ENCODE measurements at places on chromosomes 4 and X.
A peak's percentile ranks its signal among the peaks of the same experiment; 100 is the strongest.

DNA sequence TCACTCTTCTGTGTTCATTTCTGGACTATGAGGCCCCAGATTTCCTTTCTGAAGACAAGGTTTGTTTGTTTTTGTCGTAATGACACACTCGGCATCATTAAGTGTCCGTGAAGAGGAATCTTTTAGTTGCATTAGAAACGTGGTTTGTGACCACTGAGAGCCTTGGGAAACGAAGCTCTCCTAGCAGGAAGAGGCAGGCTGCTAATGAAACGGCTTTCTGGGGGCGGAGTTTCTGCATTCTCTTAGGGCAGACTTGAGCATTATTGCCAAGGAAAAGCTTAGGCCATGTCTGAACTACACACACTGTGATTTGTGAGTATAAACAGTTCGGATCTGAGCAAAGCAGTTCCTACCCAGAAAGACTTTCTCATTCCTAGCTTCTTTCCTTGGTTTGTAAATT, 64.0 kb downstream of the SOX3 start:
- DNase-seq, result peak; percentile 34

GRCh38 chrX:41119803-41120202, 34.6 kb downstream of the USP9X start:
- no peak for DNase-seq

GRCh38 chr4:147616849-147617172, 386 bp upstream of the TMEM184C start:
- no peak for DNase-seq

DNA sequence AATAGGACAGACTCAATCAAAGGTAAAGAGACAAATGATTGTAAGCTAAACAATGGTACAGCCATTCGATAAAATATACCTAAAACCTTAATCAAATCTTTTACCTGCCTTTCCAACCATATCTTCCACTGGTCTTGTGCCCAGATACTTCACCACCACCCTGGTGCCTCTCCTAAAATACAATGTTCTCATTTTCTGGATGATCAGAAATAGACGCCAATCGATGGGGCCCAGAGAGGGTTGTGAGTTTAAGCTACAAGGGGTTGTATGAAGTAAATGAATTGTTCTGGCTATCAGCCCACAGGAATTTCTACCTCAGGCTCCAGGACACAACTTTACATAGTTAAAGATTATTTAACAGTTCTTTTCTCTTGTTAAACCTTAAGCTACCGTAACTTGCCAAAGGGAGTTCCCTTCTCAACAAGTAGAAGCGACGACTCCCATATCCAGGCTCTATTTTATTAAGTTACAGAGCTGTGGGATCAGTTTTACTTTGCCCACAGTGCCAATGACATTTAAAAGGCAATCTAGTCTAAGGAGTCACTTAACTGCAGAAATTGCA, 99.1 kb downstream of the CHRNA9 start:
- no peak for DNase-seq

- DNase-seq, result no peak
These were observed 30.6 kb upstream of the PLAC1 start for GRCh38 chrX:134688839-134689238.

DNA sequence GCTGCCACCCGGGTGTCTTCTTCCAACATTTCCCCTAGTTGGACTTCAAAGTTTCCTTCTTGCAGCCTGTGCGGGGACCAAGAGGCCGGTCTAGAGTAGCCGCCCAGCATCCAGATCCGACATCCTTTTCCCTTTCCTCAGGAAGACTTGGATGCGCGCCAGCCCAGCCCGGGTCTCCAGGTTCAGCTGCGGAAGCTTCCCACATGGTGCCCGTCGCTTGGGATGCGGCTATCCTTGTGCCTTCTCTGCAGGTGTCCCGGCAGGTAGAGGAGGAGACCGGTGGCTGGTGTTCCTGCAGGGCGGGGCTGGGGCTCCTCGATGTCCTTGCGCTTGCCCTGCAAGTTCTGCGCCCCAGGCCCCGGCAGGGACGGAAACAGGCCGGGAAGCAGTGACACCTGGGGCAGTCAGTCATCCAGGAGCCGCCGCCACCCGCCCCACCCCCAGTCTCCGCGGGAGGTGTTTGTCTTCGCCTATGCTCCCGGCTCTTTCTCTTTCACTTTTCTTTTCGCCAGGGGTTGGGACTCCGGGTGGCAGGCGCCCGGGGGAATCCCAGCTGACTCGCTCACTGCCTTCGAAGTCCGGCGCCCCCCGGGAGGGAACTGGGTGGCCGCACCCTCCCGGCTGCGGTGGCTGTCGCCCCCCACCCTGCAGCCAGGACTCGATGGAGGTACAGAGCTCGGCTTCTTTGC, at the start of gene IL15:
TSS of gene IL15 (plus strand) at position 502 of the 689 bp plus-strand sequence. CDS start 82,882 bp downstream, outside the sequence.
- peak; percentile 52 for DNase-seq

DNA sequence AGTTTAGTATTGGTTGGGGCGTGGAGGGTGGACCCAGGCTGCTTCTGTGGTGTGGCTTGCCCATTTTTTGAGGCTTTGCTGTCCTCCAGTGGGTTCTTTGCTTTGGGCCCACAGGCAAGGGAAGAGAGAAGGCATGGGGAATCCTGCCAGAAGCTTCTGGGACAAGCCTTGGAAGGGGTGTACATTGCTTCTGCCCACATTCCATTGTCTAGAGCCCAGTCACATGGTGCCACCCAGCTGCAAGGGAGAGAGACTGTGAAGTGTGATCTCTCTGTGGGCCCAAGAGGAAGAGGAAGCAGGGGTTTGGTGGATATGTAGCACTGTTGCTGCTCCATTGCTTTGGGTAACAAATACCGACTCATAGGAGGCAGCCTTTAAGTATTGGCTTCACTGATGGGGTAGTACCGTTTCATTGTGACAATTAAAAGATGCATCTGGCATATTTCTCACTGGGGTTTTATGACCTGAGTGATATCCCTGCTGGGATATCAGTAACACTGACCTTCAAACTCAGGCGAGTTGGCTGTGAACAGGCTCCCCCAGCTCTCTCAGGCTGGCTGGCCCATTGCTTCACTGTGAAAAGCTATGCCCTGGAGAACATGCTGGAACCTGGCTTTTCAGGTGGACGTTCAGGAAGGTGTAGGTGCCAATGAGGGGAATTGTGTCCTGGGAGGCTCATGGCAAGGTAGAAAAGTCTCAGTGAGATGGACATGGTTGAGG, 85.9 kb downstream of the CLDN34 start:
- no peak for DNase-seq

GRCh38 chr4:111773858-111774257, 371.4 kb upstream of the FAM241A start:
- no peak for DNase-seq

DNA sequence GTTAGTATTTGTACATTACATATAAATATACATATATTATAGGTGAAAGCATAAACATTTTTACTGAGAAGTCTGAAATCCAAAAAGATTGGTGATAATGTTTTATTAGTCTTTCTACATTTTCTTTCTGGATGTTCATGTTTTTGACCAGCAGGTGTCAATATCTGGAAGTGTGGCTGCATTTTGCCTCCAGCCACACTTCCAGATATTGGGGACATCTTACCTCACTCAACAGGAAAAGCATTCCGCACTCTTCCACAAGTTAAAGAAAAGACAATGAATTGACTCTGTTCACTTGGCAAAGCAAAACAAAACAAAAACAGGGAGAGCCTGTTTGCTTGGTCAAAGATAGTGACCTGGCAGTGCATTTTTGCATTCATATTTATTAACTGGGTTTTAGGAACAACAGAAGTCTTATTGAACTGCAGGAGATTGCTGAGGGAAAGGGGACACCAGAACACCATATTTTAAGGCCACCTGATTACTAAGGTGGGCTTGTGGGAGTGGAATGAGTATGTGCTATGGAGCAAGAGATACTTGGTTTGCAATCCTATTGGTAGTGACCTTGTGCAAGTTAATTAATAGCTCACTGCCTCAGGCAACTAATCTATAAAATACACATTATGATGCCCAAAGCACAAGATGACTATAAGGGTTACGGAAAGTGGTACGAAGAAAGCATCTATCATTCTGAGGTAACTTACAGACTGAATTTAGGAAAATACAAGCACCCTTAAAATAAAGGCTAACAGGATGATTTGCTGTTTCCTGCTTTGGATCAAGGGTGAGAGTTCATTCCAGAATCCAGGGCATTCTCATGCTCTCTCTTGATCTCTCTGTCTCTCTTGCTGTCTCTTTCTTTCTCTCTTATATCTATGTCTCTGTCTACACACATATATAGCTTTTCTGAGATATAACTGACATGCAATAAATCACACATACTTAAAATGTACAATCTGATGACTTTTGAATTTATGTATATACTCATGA, 389.9 kb upstream of the EMCN start:
- no peak for DNase-seq

DNA sequence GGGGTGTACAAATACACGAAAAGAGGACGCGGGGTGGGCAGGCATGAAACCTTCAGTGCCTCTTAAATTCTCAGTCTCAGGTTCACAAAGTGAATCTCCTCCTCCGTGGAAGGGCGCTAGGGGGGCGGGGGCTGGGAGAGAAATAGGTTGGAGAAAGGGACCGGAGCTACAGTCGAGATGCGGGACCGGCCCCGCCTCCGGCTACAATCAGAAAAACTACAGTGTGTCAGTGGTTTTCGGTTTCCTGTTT, 3.4 kb downstream of the MAML3 start:
- DNase-seq, result no peak

- DNase-seq, result peak; percentile 48
These were observed 622.1 kb downstream of the SPRY1 start for GRCh38 chr4:124018383-124019317.

DNA sequence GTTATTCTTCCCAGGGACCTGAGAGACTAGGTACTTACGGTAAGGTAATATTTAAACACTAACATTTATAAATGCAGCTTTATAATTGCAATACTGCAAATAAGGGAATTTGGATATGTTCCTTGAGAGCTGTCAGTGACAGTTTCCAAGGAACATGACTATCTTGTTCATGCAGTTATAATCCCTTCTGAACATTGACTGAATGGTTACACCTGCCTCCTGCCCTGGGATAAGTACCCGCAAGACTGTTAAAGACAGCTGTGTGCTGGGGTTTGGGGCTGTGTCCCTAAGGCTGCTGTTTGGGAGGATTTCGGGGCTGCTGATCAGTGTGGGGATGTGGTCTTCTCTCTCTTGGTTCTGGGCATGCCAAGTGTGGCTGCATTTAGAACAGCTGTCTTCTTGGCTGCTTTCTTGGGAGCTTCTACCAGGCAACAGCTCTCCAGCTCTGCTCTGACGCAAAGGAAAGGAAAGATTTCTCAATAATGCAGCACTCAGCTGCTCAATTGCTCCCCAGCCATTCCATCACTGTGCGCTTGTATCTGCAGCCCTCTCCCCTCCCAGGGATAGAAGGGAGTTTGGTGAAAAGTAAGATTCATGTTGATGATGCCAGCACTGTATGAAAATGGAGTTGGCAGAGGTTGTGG, 298.8 kb upstream of the TAPT1 start:
- no peak for DNase-seq

GRCh38 chr4:52263607-52264006, 212.5 kb downstream of the SPATA18 start:
- DNase-seq, result no peak

DNA sequence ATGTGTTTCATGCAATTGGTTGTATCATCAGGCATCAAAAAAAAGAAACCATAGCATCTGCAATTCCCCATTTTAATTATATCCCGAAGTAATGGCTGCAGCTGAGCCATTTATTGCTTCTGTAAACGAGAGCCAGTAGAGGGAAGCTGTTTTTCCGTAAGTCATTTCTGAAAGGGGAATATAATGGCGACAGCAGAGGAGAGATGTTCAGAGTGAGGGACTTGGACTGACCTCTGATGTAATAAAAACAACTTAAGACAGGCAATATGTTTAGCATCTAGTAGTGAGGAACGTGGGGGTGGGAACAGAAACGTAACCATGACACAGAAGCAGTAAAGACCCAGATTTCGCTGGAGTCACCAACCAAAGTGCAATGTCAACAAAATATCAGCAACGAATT, 31.5 kb upstream of the NAA11 start:
- no peak for DNase-seq

DNA sequence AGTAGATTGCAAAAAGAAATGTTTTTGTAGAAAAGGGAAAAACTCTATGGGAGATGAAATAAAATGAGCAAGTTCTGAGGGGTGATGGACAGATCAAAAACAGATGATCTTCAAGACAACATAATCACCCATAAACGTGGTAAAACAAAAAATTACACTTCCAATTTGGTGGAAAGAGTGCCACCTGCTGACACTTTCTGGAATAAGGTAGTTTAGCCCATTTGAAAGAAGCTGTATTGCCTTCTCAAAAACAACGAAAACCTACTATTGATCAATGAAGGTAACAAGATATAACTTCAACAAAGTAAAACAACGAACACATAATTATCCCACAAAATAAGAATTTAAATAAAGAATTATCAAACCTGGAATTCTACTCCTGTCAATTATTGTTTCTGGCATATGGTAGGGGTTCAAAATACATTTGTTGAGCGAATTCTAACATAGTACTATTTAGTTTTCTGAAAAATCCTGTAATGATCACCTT, 2.5 kb downstream of the COQ2 start:
- peak; percentile 41 for DNase-seq

Data from nephron progenitor cell (in vitro differentiated cells).